Left ventricle myocardium inferior (tissue), 1 donor: ENCODE measurements at places on chromosomes 2 and 18.

DNA sequence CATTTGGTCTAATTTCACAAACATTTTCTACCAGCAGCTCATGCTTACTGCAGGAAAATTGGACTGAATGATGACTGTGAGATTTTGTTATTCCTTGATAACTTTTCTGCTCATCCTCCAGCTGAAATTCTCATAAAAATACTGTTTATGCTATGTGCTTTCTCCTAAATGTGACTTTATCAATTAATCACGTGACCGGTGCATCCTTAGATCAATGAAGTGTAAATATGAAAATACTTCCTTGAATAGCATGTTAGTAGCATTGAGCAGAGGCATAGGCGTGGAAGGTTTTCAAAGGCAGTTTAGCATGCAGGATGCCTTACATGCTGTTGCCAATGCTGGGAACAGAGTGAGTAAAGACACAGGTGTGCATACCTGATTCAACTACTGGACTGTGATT, 1002.5 kb downstream of the CBLN2 start:
- no peak for DNase-seq
- H3K4me3 ChIP-seq, result no peak overlapping the region
- no peaks in the 10 kb centered on the region for H3K36me3 ChIP-seq

- peaks cover 58% of the 10 kb centered on the region for H3K4me1 ChIP-seq
- H3K27me3 ChIP-seq, result no peaks in the 10 kb centered on the region
- no peak for DNase-seq
- H3K36me3 ChIP-seq, result peaks cover 6% of the 10 kb centered on the region
These were observed 628 bp downstream of the MRPL30 start for GRCh38 chr2:99181624-99182000.

- no peak overlapping the region for H3K4me3 ChIP-seq
- DNase-seq, result no peak
- H3K36me3 ChIP-seq, result no peaks in the 10 kb centered on the region
- peak overlapping the region; percentile 64 for H3K27ac ChIP-seq
These were observed 464.1 kb downstream of the TGIF1 start for GRCh38 chr18:3914109-3914508.

DNA sequence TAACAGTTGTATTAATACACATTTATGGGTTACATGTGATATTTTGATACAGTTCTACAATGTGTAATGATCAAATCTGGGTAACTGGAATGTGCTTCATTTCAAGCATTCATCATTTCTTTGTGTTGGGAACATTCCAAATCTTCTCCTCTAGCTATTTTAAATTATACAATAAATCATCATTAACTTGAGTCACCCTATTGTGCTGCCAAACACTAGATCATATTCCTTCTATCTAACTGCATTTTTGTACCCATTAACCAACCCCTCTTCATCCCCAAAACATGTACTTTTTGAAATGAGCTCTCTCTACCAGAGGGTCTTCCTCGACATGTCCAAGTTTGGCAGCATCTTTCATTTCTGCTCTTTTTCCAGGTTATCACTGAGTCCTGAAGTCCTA, 81.1 kb upstream of the TTC39C start:
- no peak overlapping the region for H3K4me3 ChIP-seq
- no peaks in the 10 kb centered on the region for H3K27me3 ChIP-seq
- H3K27ac ChIP-seq, result no peak overlapping the region
- DNase-seq, result no peak
- peaks cover under 1% of the 10 kb centered on the region for H3K4me1 ChIP-seq

DNA sequence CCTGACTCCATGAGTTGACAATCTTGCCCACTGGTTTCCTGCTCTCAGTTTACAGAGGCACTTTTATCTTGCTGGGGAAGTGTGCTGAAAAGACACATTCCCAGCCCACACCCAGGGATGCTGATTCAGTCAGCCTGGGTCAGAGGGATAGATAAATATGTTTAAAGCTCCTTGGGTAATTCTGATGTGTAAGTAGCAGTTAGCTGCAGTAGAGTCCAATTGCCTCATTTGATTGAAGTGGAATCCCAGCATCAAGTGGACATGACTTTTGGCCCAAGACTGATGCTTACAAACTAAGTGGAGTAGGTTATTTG, 29.4 kb downstream of the PSD4 start:
- H3K4me1 ChIP-seq, result peaks cover 15% of the 10 kb centered on the region
- no peak overlapping the region for H3K4me3 ChIP-seq
- no peaks in the 10 kb centered on the region for H3K27me3 ChIP-seq

GRCh38 chr2:5915881-5916310, 223.7 kb downstream of the SOX11 start:
- H3K36me3 ChIP-seq, result no peaks in the 10 kb centered on the region
- no peaks in the 10 kb centered on the region for H3K27me3 ChIP-seq
- peak overlapping the region; percentile 82 for H3K27ac ChIP-seq
- H3K4me3 ChIP-seq, result no peak overlapping the region

- H3K27ac ChIP-seq, result no peak overlapping the region
- H3K4me3 ChIP-seq, result no peak overlapping the region
- H3K4me1 ChIP-seq, result peaks cover 5% of the 10 kb centered on the region
- no peaks in the 10 kb centered on the region for H3K36me3 ChIP-seq
These were observed 14.7 kb downstream of the DAPL1 start for GRCh38 chr2:158809816-158810215.

DNA sequence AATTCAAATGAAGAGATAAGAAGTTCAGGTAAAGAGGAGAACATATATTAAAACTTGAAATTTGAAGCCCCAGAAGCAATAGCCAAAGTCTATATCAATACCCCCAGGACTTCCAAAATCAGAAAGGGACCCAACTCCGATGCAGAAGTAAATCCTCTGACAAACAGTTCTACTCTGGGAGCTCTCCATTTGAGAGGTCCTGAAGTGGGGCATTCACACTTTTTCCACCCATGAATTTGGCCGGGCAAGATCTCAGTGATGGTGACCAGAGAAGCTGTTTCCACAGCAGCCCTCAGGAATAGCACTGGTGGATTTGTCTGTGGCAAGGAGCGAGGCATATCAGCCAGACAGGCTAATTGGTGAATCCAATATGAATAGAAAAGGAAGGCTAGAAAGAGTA, 313.6 kb upstream of the MC4R start:
- H3K36me3 ChIP-seq, result no peaks in the 10 kb centered on the region
- peaks cover 4% of the 10 kb centered on the region for H3K27me3 ChIP-seq
- no peak overlapping the region for H3K27ac ChIP-seq
- no peaks in the 10 kb centered on the region for H3K4me1 ChIP-seq
- H3K4me3 ChIP-seq, result no peak overlapping the region

DNA sequence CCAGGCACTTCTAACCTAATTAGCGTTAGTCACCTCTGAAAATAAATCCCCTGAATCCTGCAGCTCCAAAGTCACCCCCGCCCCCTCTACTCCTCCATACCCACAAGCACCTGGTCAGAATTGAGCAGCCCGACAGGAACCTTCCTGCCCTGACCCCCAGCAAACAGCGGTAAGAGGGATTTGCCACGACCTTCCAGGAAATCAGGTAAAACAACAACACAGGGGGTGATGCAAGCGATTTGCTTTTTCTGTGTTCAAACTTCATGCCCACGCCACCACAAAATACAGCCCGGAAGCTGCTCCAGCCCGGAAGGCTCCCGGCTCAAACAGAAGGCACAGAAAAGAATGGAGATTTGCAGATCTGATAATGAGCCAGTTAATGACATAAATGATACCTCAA, 367.1 kb downstream of the GPD2 start:
- H3K27ac ChIP-seq, result no peak overlapping the region
- H3K27me3 ChIP-seq, result no peaks in the 10 kb centered on the region
- H3K36me3 ChIP-seq, result no peaks in the 10 kb centered on the region
- DNase-seq, result no peak

DNA sequence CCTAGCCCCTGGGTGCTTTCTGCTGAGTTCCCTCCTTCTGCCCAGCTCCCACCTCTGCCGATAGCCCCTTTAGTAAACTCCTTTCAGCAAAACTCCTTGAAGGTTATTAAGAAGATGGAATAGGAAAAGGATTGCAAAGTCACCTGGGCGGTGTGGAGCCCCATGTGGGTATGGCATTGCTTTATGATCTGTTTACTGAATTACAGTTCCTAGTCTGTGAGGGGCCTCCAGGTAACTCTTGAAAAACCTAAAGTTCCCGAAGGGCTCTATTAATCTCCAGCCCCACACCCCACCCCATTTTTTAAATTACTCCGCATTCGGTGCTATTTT, 116.9 kb upstream of the UXS1 start:
- no peaks in the 10 kb centered on the region for H3K4me1 ChIP-seq
- no peak overlapping the region for H3K4me3 ChIP-seq
- DNase-seq, result no peak
- H3K36me3 ChIP-seq, result no peaks in the 10 kb centered on the region

DNA sequence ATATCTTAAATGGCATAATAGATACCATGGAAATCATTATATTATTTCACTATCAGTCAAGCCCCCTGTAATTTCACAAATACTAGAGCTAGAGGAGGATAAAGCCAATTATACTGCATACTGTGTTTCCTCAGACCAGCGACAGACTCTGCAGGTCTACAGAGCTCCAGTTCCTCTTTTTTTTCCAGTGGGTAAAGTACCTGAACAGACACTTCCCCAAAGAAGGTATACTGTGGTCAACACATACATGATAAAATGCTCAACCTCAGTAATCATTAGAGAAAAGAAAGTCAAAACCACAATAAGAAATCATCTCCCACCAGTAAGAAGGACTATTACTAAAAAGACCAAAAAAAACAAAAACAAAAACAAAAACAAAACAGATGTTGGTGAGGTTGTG, 44.6 kb downstream of the SCN7A start:
- DNase-seq, result no peak
- no peaks in the 10 kb centered on the region for H3K27me3 ChIP-seq
- no peak overlapping the region for H3K4me3 ChIP-seq
- no peak overlapping the region for H3K27ac ChIP-seq
- no peaks in the 10 kb centered on the region for H3K4me1 ChIP-seq
- H3K36me3 ChIP-seq, result peaks cover 7% of the 10 kb centered on the region

GRCh38 chr18:4586731-4587130, 131.6 kb upstream of the DLGAP1 start:
- no peak overlapping the region for H3K4me3 ChIP-seq

DNA sequence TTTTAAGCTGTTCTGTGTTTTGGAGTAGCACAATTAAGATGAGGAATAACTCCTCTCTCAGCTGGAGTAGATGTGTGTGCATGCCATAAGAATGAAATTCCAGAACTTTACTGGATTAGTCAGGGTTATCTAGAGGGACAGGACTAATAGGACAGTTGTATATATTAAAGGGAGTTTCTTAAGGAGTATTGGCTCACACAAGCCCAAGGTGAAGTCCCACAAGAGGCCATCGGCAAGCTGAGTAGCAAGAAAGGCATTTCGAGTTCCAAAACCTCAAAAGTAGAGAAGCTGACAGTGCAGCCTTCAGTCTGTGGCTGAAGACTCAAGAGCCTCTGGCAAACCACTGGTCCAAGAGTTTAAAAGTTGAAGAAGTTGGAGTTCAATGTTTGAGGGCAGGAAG, 113.7 kb downstream of the RIT2 start:
- no peaks in the 10 kb centered on the region for H3K4me1 ChIP-seq
- H3K27me3 ChIP-seq, result no peaks in the 10 kb centered on the region
- no peaks in the 10 kb centered on the region for H3K36me3 ChIP-seq
- no peak overlapping the region for H3K27ac ChIP-seq

GRCh38 chr18:811182-811891, 705 bp downstream of the YES1 start:
- no peaks in the 10 kb centered on the region for H3K27me3 ChIP-seq
- peak overlapping the region; percentile 96 for H3K27ac ChIP-seq
- DNase-seq, result no peak
- H3K4me3 ChIP-seq, result peak overlapping the region; percentile 95
- peaks cover 80% of the 10 kb centered on the region for H3K4me1 ChIP-seq

DNA sequence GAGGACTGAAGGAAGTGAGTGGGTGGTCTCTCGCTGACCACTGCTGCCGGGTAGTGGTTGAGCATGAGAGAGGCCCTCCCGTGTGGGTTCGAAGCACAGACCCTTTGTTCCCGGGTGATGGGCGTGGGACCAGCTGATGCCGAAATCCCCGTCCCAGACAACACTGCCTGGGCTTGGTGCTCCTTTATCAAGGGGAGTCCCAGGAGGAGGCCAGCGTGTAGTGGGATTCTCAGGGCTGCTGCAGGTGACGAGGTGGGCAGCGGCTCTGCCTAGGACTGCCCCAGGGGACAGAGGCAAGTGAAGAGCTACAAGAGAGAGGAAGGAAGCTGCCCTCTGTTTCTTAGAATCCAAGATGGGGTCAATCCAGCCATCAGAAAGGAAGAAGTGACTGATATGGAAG, 251.3 kb upstream of the PXDN start:
- no peak overlapping the region for H3K27ac ChIP-seq
- H3K4me3 ChIP-seq, result no peak overlapping the region
- DNase-seq, result no peak
- peaks cover 6% of the 10 kb centered on the region for H3K4me1 ChIP-seq

- no peaks in the 10 kb centered on the region for H3K36me3 ChIP-seq
- peak overlapping the region; percentile 80 for H3K27ac ChIP-seq
- peak overlapping the region; percentile 38 for H3K4me3 ChIP-seq
- peak; percentile 59 for DNase-seq
- H3K27me3 ChIP-seq, result no peaks in the 10 kb centered on the region
These were observed 43.0 kb upstream of the KCNF1 start for GRCh38 chr2:10868465-10869314.

- no peaks in the 10 kb centered on the region for H3K36me3 ChIP-seq
- peak overlapping the region; percentile 66 for H3K27ac ChIP-seq
- H3K27me3 ChIP-seq, result peaks cover 35% of the 10 kb centered on the region
- H3K4me3 ChIP-seq, result no peak overlapping the region
These were observed 79.6 kb downstream of the TPO start for GRCh38 chr2:1492711-1493430.

DNA sequence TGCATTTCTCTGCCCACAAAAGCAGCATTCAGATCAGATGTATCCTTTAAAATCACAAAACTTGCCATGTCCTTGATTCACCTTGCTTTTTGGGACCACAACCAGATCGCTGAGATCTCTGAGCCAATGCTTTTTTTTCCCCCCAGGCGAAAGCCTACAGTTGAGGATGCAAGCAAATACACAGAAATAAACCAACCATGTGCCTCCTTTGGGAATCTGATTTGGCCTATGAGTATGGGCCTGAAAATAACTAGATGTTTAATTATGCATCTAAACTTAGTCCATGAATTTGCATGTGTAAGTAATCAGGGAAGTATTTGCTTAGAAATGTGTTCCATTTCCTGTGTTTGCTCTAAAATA, 49.7 kb upstream of the CDC42EP3 start:
- H3K36me3 ChIP-seq, result no peaks in the 10 kb centered on the region
- DNase-seq, result no peak
- H3K27ac ChIP-seq, result no peak overlapping the region
- H3K4me1 ChIP-seq, result no peaks in the 10 kb centered on the region

GRCh38 chr18:26183395-26184112, 42.7 kb upstream of the TAF4B start:
- H3K27ac ChIP-seq, result no peak overlapping the region
- no peaks in the 10 kb centered on the region for H3K36me3 ChIP-seq
- DNase-seq, result no peak
- H3K4me1 ChIP-seq, result no peaks in the 10 kb centered on the region
- no peaks in the 10 kb centered on the region for H3K27me3 ChIP-seq
- no peak overlapping the region for H3K4me3 ChIP-seq

GRCh38 chr2:147204102-147204501, 640.7 kb upstream of the ACVR2A start:
- H3K4me1 ChIP-seq, result no peaks in the 10 kb centered on the region
- H3K27me3 ChIP-seq, result no peaks in the 10 kb centered on the region
- H3K4me3 ChIP-seq, result no peak overlapping the region
- DNase-seq, result no peak

GRCh38 chr2:176679061-176679669, 409.9 kb downstream of the MTX2 start:
- no peak overlapping the region for H3K4me3 ChIP-seq
- no peak for DNase-seq
- H3K36me3 ChIP-seq, result no peaks in the 10 kb centered on the region
- H3K27ac ChIP-seq, result no peak overlapping the region
- peaks cover 4% of the 10 kb centered on the region for H3K4me1 ChIP-seq
